Right renal cortex interstitium (tissue), 3 donors: ENCODE measurements at places on chromosomes 3 and 15.
A peak's percentile ranks its signal among the peaks of the same experiment; 100 is the strongest.

GRCh38 chr3:39559543-39559942 lies 92.1 kb downstream of the MOBP start:
- no peak for DNase-seq

DNA sequence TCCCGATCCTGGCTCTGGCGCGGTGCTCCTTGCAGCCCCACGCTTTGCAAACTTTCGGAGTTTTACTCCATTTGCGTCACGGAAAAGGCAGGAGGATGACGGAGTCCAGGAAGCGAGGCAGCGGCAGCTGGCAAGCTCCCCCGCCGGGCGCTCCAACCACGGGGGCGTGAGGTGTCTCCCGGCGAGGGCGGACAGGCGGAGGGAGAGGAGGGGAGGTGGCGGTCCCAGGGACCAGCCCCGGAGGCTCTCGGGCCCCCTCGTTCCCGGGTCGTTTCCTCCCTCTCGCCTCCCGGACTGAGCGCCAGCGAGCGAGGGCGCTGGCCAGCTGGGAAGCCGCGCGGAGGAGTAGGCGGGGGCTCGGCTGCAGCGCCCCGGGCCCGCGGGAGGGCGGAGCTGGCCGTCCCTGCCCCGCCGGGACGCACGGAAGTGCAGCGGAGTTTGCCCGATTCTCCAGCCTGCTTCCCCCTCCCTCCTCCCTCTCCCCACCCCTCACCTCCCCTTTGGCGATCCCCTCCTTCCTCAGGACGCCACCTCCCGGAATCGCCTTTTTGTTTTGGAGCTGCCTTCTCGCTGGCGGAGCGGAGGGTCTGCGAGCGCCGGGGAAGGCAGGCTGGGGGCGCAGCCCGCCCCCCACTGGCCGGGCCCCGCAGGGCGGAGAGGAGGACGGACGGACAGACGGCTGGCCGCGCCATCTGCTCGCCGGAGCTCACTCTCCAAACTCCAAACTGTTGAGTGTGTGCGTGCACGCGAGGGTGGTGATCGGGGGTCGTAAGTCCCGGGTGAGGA lies at the start of gene SNX33:
TSS of gene SNX33 (plus strand) at position 543 of the 786 bp plus-strand sequence. CDS start 1,191 bp downstream, outside the sequence.
- DNase-seq: no peak

GRCh38 chr3:87260270-87260669 lies 16.1 kb downstream of the POU1F1 start:
- peak; percentile 27 for DNase-seq

DNA sequence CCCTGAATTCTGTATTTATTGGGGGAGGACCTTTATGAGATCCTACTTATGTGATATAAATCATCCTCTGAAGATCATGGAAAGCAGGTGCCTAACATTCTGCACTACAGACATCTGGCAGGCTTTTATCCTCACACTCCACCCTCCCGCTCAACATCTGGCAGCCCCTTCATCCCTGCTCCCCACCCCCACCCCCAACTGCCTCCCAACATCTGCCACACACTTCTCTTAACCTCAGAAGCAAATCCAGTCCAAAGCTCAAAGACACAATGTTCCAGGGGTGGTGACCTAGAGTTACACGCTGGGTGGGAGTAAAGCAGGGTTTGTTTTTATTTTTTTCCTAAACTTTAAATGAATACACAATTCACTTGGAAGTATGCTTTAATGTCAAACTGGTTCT lies 184.5 kb upstream of the ATP11B start:
- DNase-seq: no peak

- no peak for DNase-seq
Observed at GRCh38 chr3:129021140-129021551, 20.0 kb downstream of the EFCC1 start.

DNA sequence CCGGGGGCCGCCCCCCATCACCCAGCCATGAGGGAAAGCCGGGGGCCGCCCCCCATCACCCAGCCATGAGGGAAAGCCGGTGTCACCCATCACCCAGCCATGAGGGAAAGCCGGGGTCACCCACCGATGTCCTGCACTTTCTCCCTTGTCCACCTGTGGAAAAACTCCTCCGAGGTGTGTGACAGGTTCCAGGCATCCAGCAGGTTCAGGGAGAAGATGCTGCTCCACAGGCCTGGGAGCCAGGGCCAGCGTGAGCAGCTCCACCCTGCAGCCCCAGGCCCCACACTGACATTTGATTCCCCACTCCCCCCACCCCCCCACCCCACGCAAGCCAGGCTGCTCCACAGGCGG lies 15.5 kb upstream of the EHD4 start:
- DNase-seq: no peak

- no peak for DNase-seq
Observed at GRCh38 chr15:33639978-33640377, 328.3 kb upstream of the CHRM5 start.

DNA sequence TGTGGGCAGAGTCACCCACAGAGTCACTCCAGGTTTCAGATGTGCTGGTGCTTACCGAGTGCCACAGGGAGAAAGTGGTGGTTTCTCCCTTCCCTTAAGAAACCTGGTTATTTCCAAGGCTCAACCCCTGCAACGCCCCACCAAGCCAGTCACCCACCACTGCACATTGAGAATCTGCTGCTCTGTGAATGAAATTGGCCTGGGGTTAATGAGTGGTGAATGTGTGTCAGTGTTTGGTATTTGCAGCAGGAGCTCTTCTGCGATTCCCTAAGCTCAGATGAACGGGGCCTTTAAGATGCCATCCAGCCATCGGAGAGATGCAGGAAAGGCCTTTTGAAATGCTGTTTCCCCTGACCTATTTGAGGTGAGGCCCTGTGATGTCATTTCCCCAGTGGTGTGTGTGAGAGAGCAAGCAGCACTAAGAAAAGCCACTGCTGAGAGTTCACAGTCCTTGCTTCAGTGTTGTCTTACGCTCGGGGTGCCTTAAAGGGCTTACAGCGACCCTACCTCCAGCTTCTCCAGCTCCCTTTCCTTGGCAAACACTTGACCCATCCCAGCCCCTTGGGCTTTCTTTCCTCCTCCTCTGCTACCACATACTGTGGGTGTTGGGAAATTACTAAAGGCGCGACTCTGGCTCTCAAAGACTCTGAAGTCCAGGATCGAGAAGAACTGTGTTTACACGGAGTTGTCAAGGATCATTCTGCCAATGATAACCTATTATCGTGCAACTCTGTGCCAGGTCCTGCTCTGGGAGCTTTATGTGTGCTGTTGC lies 68.9 kb downstream of the SMAD3 start:
- DNase-seq: no peak

- no peak for DNase-seq
Observed at GRCh38 chr15:89975482-89976245, 25.5 kb upstream of the ZNF710 start.

- DNase-seq: no peak
Observed at GRCh38 chr3:150117076-150117475, 146.4 kb upstream of the PFN2 start.

GRCh38 chr3:150177673-150178381 lies 207.1 kb upstream of the PFN2 start:
- DNase-seq: no peak

DNA sequence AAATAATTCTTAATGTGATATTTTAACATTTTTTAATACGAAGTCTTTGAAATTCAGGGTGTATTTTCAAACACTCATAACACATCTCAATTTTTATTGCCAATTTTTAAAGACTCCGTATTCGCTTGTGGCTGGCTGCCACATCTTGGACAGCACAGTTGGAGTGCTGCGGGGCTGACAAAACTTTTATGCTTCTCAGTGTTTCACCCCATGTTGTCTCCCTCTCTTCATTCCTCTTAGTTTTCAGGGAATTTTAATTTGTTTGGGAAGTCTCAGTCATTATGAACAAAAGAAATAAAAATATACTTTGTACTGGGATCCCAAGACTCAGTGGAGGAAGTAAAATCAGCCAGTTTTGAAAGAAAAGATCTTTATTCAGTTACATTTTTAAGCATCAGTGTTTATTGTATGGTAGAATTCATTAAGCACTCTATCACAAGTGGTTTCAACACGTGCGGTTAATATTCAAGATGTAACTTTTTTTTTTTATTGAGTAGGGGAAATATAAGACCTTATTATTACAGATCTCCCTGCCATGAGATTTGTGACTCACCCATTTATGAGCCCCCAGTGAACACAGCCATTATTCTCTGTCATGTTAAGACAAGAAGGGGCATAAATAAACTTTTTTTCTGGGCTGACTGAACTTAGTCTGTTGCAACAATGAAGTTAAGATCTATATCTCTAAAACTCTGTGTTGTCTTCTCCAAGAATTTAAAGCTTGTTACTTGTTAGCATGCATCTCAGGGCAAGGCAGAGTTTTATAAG lies 26.8 kb downstream of the KAT2B start:
- DNase-seq: no peak

- DNase-seq: no peak
Observed at GRCh38 chr15:89829616-89830440, 15.2 kb upstream of the ANPEP start.

DNA sequence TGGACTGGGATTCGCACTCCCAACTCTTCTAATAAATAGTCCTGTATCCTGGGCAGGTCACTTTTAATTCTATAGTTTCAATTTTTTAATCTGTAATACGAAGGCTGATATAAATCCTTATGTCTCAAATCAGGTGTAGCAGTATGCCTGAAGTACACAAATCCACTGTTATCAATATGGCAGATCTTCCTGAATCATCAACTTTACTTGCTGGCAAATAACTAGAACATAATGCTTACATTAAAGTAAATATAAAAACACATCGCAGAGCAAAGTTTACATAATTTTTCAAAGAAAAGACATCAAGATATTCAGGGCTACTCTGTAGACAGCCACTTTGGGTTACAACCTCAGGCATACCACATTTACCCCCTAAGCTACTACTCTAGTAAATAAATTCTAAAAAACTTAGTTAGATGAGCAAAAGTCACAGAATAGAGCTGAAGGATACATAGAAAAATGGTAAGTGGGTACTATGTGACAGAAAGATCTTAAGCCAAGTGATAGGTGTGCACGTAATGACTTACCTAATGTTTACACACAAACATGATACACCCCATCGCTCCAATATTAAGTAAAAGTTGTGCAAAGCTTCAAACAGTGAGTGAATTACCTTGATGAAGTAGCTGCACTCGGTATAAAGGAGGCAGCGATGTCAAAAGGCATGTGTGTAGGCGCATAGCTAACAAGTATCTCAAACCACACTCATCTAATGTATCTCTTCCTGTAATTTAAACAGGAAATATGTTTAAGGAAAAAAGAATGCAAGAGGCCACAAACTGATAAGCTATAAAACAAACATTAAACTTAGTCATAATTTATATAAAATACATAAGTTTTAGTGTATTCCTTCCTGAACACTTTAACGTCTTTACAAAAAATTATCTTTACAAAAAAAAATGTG lies 127.9 kb downstream of the DMXL2 start:
- no peak for DNase-seq

- DNase-seq: no peak
Observed at GRCh38 chr3:56693750-56694149, 10.7 kb upstream of the TASOR start.

- no peak for DNase-seq
Observed at GRCh38 chr3:47380026-47380600, 708 bp upstream of the PTPN23 start.

DNA sequence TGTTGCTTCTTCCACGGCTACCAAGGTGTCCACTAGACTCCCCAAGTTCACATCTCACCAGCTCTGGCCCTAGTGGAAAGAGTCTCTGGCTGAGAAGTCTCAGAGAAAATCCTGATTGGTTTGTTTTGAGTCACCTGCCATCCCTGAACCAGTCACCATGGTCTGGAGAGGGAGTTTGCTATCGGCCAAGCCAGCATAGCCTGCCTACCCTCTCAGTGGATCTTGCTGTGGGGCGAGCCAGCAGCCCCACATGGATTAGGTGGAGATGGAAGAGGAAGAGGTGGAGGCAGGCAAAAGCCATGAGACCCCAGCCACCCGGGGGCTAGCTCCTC lies 48.1 kb upstream of the FLNB start:
- no peak for DNase-seq

GRCh38 chr15:76973362-76973743 lies 21.6 kb upstream of the PSTPIP1 start:
- no peak for DNase-seq

DNA sequence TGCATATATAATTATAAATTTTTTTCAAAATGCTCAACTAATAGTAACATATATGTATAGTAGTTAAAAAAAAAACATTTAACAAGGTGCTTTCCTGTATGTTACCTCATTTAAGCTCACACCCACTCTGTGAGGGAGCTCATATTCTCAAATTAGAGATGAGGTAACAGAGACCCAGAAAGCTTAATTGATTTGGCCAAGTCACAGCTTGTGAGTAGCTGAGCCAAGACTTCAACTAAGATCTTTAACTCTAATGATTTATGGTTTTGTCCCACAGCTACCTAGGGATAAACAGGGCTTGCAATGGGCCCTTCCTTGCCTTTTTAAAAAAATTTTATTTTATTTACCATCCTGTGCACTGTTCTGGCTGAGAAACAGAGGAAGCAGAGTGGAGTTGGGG lies 230.0 kb upstream of the GOLIM4 start:
- DNase-seq: no peak

DNA sequence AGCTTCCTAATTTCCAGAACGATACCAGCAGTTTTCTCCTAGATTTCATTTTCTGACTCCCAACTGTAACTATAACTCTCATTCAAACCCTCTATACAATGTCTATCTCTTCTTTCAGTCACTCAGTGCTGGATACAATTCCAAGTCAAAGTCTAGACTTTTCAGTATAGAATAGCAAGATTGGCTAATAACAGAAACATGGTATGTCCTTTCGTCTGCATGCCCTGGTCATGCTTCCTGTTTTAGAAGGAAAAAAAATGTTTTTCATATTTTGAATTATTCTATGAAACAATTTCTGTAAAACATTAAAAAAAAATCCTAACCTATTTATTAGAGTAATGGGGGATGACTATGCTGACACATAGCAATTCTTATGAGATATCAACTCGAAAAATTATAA lies 180.0 kb downstream of the KCNAB1 start:
- DNase-seq: no peak

DNA sequence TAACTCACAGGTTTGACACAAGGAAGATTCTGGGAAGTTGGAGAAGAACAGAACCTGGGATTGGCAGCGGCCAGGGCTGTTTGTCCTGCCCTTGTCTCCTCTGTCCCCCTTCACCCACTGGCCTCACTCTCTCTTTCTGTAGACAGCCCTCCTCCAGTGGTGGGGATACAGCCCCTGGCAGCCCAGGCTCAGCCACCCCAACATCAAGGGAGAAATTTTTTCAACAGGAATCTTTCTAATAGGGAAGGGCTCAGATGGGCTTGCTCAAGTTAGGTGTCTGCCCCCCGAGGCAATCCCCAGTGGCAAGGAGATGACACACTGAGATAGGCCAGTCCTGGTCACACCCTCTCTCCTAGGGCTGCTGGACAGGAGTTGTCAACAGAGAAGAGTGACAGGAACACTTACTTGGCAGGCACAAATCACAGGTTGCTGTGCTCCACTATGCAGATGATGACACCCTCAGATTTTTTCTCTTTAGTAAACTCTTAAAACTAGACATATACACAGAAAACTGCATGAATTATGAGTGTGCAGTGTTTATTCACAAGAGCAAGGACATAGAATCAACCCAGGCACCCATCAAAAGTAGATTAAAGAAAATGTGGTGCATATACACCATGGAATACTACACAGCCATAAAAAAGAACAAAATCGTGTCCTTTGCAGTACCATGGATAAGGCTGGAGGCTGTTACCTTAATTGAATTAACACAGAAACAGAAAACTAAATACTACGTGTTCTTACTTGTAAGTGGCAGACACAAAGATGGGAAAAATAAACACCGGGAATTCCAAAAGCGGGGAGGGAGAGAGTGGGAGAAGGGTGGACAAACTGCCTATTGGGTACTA lies 36.3 kb downstream of the PLA2G4D start:
- no peak for DNase-seq
